ENCODE measurements at places on chromosomes 4 and X.

GRCh38 chr4:138602664-138603063 lies 360.5 kb upstream of the SLC7A11 start:
- DNase-seq, result no peak

DNA sequence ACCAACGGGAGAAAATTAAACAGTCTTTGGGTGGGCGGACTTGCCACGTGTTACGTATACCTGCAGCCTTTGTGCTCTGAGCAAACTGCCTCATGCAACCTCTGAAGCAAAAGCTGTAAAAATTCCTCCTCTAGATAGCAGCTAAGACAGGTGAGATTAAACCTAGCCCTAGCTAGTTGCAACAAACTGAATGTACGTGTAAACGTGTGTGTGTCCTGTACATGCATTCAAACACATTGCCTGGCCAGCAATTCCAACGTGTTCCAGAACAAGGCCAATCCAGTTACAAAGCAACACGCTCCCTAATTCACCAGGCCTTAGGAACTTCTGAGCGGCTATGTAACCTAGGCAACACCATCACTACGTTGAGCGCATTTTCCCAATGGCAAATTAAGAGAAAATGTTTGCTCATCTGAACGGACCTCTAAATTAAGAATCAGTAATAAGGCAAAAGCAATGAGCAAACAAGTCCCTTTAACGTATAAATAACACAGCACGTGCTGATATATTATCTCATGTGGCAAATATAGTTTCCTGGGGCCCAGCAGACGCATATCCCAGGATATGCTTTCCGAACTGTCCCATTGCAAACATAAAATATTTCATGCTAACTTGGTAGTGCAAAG lies 792 bp downstream of the PPID start:
- DNase-seq, result no peak

DNA sequence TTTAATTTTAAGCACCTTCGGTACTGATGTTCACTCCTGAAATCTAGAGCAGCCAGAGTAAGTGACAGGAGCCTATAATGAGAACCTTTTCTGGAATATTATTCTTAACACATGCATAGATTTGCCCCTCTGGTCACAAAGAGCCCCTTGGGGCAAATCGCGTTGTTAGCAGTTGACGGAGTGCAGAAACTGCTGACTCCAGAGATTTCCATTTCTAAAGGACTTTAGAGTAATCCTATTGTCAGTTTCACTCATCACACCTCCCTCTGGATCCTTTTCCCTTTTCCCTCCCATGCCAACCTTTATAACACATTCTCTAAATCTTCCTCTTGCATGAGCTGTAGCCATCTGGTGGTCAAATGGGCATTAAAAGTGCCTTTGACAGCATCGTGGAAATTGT lies 264.9 kb upstream of the PRPS2 start:
- no peak for DNase-seq

GRCh38 chr4:17920681-17921080 lies 100.9 kb downstream of the LCORL start:
- DNase-seq, result no peak

DNA sequence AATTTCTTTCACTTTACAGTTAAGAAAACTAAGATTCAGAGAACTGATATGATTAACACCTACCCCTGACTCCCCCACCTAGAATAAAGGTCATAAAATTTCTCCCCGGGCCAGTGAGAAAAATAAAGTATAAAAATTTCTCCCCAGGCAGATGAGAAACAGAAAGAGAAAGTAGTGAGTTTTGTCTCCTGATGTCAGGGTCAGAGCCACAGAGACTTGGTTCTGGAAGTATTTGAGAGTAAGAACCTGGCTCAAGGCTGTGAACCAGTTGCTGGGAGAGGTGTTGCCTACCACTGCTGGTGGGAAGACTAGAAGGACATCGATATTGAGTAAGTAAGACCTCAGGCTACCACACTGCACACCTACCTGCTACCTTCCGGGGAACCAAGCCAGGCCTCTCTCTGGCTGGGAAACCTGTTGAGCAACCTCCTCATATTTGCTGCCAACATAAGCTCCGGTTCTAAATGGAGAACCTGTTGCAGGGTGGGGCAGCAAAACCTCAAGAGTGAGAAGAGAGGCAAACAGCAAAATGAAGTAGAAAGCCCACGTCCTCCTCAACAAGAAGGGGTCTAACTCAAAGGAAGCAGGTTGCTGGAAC lies 104.2 kb upstream of the PUDP start:
- DNase-seq, result no peak

DNA sequence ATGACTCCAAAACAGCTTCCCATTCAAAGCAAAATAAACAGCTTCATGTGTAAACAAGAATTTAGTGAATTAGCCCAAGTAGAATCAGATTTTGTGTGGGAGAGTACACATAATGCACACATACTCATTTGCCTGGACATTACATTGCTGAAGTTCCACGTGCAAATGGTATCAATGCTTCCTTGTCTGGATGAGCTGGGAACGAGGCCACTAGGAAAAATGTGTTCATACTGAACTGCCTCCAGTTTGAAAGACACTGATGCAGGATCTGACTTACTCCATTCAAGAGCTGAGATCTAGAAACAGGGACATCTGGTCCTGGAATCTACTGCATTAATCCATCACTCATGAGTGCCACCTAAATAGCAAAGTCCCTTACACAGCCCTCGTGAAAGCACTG lies 228.0 kb downstream of the APBB2 start:
- no peak for DNase-seq

DNA sequence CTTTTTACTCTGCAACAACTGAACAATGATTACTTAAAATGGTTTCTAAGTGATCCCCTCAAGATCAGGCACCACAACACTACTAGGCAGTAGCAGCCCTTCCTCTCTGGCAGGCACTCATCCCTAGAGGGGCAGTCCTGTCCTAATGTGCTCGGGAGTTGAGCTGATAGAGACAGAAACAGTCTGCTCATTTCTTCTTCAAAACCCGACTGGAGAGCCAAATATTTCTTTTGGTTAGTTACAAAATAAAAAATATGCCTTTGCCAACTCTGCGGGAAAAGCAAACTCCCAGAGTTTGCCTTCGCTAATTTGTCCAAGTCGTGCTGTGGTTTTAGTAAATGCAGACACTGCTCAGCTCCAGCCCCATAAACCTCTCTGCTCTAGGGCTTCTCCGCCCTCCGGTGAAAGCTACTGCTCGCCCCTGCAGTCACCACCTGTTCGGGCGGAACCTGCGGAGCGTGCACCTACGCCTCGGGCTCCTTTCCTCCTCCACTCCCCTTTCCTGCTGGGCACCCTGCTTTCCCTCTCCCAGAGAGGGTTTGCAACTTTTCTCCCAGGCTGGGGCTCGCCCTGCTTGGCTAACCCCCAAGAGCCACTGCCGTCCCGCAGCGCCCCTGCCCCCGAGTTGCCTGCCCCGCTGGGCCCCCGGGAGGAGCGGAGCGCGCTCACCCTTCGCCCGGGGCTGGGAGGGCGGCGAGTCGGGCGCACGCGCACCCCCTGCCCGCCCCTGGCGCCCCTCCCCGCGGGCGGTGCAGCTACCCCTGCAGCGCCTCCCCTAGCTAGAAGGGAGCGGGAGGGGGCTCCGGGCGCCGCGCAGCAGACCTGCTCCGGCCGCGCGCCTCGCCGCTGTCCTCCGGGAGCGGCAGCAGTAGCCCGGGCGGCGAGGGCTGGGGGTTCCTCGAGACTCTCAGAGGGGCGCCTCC lies at the start of gene NPNT:
Gene NPNT (plus strand): TSS at position 812 of the 923 bp plus-strand sequence. CDS start 182 bp downstream, outside the sequence.
- no peak for DNase-seq

- DNase-seq, result no peak
Observed at GRCh38 chr4:153791746-153792617, 3.1 kb upstream of the SFRP2 start.

- peak; percentile 32 for DNase-seq
Observed at GRCh38 chrX:13090339-13091110, 46.1 kb upstream of the FAM9C start.

DNA sequence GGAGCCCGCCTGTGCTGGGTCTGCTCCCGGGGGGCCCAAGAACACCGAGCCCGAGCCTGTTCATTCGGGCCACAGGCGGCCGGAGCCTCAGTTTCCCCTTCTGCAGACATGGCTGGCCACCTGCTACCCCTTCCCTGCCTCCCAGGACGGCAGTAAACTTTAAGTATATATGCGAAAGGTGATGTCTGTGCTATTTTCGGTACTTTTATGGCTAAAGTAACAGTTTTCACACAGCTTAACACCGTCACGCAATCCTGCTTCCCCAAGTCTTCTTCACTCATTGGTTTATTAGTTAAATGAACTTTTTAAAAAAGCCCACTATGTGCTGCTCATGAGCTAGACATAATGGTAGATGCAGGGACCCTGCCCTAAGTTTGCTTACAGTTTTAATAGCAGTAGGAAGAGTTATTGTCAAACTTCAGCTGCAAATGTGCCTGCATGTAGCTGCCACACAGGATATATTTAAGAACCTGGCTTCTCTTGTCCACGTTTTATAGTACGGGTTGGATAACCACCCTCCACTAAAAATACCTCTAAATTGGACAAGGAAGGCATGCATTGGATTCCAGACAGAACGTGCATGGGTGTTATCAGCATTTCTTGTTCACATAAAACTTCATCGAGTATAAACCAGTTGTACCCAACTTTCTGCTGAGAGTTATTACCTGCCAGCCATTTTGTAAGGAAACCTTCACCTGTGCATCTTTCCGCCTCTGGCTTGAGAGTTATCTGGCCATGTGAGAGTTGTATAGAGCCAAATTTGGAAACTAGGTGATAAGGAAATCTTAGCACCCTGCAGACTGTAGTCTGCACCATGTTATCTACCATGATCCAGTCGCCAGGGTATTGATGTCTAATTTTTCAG lies 741 bp downstream of the ANAPC4 start:
- peak; percentile 7 for DNase-seq

- DNase-seq, result peak; percentile 33
Observed at GRCh38 chr4:48033825-48034413, 17.3 kb downstream of the NIPAL1 start.

GRCh38 chr4:24470666-24471485 lies 113.5 kb downstream of the DHX15 start:
- DNase-seq, result no peak

GRCh38 chrX:105269386-105269785 lies 48.9 kb upstream of the TEX13A start:
- DNase-seq, result no peak

- no peak for DNase-seq
Observed at GRCh38 chrX:24979081-24979480, 36.7 kb downstream of the ARX start.
